ENCODE measurements at places on chromosomes 2 and 18. TPM values are rescaled to one million over a fixed set of nuclear protein-coding genes. Genes with fewer than 3 reads are reported as not detected.

Gene ALPP
- total RNA-seq = 4.9 TPM

DNA sequence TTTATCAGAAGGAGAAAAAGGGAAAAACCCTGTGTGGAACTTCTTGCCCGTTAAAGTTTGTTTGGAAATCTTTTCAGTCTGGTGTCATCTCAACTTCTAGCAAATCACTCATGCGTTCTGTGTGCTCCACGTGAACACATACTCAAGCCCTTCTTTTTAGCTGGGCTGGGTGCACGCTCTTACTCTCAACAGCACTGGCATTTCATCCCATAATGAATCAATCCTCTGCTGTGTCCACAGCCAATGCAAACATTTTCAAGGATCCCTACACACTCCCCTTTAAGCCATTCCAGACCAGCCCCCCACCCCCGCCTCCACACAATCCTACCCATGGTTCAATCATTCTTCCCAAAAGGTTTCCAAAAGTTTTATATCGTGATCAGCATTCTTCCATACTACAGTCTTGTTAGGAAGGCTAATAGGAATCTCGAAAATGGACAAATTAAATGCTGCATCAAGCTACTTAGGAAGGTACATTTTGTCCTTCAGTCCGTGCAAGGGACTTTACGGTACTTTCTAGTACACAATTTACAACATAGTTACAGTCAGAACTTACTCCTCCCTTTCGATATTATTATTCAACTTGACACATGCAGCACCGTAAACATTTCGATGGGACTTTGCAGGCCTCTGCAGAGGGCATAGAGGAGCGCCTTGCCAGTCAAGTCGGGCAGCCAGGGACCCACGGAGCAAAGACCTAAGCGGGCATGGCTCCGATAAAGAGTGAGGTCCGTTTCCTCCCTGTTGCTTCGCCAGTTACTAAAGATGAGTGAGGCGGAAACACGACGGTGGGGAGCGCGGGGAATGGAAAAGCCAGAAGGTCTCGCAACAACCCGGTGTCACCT lies 1.4 kb downstream of the PTGR3 start:
- DNase-seq = no peak

DNA sequence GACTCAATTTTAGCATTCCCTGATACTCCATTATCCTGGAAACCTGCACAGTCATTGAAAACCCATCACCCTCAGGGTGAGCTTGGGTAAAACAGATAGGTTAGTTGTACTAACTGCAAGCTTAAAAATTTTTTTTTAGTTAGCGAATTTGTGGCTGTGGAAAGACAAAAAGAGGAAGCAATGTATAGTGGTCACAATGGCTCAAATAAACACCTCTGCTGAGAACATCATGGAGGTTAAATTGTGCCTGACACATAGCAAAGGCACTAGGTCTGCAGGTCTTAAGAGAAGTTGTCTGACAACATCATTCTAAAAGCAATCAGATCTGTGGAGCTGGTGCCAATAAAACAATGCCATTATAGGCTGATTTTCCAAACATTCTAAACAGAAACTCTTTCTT lies 84.4 kb upstream of the CAVIN2 start:
- DNase-seq = no peak

Gene FKBP1B
- 3.7 TPM for total RNA-seq

Gene FTCDNL1
- total RNA-seq = 0.35 TPM

Gene ZNF513
- 18.2 TPM for total RNA-seq

Gene SMC6
- 41.3 TPM for total RNA-seq

DNA sequence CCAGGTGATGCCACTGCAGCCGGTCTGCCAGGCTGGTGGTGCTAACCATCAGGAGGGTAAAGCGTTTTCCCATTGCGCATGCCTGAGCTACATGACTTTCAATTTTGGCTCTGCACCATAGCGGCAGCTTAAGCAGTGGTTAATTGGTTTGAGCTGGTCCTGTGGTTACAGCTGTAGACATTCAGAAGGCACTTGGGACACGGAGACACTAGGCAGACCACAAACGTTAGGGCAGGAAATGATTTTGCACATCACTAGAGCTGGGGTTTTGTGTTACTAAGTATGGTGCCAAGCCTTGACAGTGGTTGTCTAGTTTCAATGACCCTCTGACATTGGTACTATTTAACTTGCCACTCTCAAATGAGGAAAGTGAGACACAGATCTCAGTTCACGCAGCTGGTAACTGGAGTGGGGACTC lies 28.9 kb upstream of the CNOT11 start:
- no peak for DNase-seq

DNA sequence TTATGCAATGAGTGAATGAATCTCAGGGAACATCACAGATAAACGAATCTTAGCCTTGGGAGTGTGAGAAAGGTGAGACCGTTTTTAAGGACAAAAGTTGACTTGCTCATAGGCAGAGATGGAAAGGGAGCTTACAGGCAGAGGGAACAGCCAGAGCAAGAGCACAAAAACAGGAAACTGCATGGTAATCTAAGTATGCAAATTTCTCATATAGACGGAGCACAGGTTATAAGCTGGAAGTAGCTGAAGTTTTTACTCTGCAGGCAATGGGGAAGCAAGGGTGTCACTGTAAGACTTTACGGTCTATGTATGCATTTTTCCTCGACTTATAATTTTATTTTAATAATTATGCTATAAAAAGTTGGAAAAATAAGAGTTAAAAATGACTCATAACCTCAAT lies 44.8 kb upstream of the STRN start:
- DNase-seq = no peak

DNA sequence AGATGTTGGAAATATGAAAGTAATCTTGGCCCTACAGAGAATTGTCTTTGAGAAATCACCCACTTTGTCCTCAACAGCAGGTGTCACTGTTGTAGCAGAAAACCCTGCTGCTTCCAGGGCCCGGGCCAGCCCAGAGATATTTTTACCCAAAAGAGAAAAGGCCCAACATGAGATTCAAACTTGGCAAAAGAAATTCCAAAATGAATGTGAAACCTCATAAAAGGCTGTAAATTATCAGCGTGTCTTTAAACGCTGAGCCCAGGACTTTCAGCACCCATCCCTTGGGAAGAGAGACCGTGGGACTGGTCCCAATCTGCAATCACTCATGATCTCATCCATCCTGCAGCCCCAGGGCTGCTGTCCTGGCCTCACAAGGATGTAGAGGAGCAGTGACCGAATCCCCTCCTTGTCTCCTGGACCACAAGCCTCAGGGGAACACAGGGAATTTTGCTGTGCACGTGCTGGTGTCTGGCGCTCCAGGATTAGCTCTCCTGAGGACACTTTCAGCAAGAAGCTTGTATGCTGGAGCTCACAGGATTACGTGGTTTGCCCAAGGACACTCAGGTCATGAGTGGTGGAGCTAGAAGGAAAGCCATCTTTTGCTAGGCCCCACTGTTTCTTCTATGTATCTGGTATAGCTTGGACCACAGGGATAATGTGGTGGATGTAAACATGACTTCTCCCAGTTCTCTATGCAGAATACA lies 202.1 kb downstream of the RNF144A start:
- no peak for DNase-seq

GRCh38 chr2:122486705-122487415 lies 731.4 kb downstream of the TSN start:
- no peak for DNase-seq

DNA sequence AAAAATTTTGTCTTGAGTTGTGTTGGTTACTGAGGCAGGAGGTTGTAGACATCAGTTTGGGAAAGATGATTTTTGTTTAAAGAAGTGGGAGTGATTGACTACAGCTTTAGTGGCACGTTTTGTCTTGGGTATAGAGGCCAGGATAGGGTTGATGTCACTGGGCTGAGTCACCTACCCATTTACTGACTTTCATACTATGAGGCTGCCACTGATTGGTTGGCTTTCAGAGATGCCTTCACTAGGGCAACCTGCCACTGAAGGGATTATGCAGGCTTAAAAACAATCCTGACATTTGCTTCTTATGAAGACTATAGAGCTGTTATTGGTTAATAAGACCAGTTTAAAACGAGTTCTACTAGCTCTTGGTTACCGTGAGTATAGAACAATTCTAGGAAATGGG lies 479.1 kb downstream of the SOX11 start:
- no peak for DNase-seq

- DNase-seq = no peak
These were observed 148.1 kb downstream of the DYSF start for GRCh38 chr2:71601136-71602114.

Gene LYG1
- total RNA-seq = 0.93 TPM

DNA sequence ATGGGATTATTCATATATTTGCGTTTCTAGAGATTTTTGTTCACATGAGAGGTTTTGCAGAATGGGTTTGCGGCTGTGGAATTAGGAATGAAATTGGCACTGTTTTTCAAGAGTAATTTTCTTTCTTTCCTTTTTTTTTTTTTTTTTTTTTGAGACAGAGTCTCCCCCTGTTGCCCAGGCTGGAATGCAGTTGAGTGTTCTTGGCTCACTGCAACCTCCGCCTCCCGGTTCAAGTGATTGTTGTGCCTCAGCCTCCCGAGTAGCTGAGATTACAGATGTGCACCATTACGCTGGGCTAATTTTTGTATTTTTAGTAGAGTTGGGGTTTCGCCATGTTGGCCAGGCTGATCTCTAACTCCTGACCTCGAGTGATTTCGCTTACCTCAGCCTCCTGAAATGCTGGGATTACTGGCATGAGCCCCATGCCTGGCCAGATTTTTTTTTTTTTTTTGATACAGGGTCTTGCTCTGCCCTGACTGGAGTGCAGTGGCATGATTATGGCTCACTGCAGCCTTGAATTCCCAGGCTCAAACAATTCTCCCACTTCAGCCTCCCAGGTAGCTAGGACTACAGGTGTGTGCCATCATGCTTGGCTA lies 65.3 kb downstream of the MIB1 start:
- DNase-seq = no peak

Gene GNLY
- total RNA-seq = not detected

Gene RGPD3
- 0.27 TPM for total RNA-seq

GRCh38 chr2:83058683-83059082 lies 1400.4 kb downstream of the SUCLG1 start:
- no peak for DNase-seq

Gene SLC19A3
- total RNA-seq = 98.5 TPM

DNA sequence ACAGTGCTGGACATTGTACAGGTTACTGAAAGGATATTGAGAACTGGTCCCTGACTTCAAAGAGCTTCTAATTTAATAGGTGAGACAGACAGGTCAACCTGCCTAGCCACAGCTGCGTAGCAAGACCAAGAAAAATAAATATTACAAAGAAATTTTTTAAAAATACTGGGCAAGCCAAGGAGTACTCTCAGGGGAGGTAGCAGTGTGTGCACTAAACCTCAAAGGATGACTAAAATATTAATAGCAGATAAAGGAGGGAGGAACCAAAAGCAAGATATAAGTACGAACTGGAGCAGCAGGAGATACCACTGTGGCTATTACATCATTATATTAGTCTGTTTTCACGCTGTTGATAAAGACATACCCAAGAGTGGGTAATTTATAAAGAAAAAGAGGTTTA lies 14.9 kb downstream of the SCG2 start:
- DNase-seq = no peak

DNA sequence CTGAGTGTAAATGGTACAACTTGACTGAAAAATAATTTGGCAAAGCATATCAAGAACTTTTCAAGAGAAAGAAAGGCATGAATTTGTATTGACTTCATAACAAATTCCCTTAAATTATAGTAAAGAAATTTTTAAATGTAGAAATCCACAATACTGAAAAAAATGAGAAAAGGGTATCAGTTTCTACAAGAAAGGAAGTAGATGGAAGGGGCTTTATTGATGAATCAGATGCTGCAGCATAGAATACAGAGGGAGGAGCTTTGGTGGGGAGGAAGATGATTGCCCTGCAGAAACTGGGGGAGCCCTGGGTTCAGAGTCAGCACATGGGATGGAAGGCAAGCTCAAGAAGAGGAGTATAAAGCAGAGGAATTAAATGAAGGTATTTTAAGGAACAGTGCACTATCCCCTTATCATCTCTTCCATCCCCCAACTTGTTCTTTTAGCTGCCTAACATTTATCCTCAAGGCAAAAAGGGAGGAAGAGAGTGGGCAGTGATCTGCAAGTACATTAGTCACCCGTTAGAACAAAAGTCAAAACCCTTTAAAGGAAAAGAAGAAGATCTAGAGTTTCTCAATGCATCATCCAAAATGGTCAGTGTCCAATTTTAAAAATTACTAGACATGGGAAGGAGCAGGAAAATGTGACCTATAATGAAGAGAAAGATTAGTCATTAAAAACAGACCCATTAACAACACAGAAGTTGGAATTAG lies 77.7 kb downstream of the KCTD18 start:
- DNase-seq = no peak

Gene RTP5
- not detected for total RNA-seq

GRCh38 chr2:83331810-83332209 lies 1127.3 kb downstream of the SUCLG1 start:
- DNase-seq = no peak

- DNase-seq = no peak
These were observed 71.2 kb downstream of the MBP start for GRCh38 chr18:77061281-77061945.

Gene MC2R
- total RNA-seq = not detected

Gene MATN3
- total RNA-seq = 16.2 TPM

DNA sequence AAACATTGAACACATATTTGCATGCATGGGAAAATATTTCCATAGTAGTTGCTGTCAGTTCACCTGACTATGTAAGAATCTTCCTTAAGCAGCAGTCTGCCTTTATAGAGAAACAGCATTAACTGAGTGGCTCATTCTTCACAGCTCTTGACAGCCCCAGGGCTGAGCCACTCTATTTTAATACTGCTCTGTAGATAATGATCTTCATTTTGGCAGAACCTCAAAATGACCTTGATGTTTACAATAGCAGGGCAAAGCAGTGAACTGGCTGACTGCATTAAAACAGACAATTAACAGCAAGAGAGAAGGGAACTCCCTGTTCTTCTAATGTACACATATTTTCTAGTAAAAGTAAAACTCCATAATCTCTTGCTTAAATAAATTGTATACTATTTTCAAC lies 580.6 kb upstream of the SOX11 start:
- no peak for DNase-seq

Gene GPR155
- 0.53 TPM for total RNA-seq

Gene ALK
- not detected for total RNA-seq

GRCh38 chr2:130836501-130837174 lies at the start of gene ARHGEF4:
Gene ARHGEF4, plus strand, starts transcription at chr2:130836914. Its CDS starts 40 bp downstream, at chr2:130836954.
- DNase-seq = peak; percentile 85

Gene GATA6
- 124 TPM for total RNA-seq

GRCh38 chr2:99598441-99598840 lies 108.6 kb upstream of the REV1 start:
- DNase-seq = no peak

- no peak for DNase-seq
These were observed 90.5 kb downstream of the ICOS start for GRCh38 chr2:204027091-204027490.

Gene ANKRD62
- not detected for total RNA-seq

DNA sequence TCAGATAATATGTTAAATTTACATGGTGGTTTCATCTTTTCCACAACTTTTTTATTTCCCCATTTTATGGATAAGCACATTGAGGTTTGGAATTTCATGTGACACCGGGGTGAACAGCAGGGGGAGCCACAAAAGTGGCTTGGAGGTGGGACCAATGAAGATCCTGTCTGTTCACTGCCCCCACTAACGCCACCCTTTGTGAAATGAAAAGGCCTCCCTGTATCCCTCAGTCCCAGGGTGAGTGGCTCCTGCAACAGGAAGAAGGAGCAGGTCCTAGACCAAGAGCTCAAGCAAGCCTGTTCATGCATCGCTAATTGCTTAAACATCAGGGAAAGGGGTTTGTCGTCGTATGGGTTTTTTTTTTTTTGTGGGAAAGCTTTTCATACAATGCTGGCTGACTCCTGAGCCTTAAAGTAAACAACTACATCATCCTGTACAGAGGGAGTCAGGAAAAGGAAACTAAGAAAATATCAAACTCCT lies 267.8 kb upstream of the EPAS1 start:
- no peak for DNase-seq

GRCh38 chr2:146238254-146238966 lies 1606.4 kb upstream of the ACVR2A start:
- DNase-seq = no peak

GRCh38 chr2:127094509-127095366 lies 12.2 kb downstream of the BIN1 start:
- no peak for DNase-seq
